A375 (cell line): ENCODE measurements at places on chromosomes 4 and X. TPM values are rescaled to one million over a fixed set of nuclear protein-coding genes. Genes with fewer than 3 reads are reported as not detected.

MAGEB2 gene
- total RNA-seq, result 0.15 and 0.29 TPM in 2 replicates

PITX2 gene
- 4.8 and 4.9 TPM in 2 replicates for total RNA-seq

EDA gene
- 0.08 TPM in 1 of 2 replicates, not detected in the other for total RNA-seq

ZMAT1 gene
- 0.04 and 0.05 TPM in 2 replicates for total RNA-seq

MED28 gene
- total RNA-seq, result 7.4 and 10.4 TPM in 2 replicates

POU3F4 gene
- not detected in 2 replicates for total RNA-seq
